HuH-7 (cell line): ENCODE measurements at places on chromosomes 11 and 22.

DNA sequence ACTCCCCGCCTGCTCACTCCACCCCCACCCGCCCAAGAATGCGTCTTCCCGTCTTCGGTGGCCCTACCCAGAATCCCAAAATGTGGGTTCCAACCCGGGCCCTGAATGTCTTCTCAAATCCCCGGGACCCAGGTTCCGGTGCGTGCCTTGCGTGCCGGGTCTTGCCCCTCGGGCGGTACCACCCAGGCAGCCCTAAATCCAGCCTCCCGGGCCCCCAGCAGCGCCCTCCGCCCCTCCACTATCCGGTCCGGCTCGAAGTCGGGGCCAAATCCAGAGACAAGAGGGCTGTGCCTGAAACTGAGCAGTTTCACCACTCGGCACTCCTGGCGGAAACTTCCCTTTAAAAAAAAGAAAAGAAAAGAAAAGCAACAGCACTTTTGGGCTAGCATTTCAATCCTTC, 16.3 kb upstream of the CCT8L2 start:
- no peak for DNase-seq

- no peak for DNase-seq
Observed at GRCh38 chr11:94757037-94757735, 11.0 kb upstream of the AMOTL1 start.

DNA sequence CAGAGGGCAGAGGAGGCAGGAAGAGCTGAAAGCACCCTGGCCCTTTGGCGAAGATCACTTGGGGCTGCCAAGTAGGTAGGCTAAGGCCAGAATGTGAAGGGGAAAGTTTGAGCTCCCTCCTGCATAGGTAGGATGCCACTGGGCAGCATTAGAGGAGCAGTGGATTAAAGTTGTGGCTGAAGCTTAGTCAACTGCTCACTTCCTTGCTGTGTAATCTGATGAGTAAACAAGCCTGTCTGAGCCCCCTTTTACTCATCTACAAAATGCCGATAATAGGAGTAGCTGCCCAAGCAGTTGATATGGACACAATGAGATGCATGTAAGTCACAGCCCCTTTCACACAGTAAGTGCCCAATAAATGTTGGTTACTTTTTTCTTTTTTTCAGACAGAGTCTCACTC, 216.4 kb downstream of the MN1 start:
- DNase-seq = no peak

- DNase-seq = no peak
Observed at GRCh38 chr11:121327553-121327952, 35.0 kb downstream of the SC5D start.

- DNase-seq = no peak
Observed at GRCh38 chr11:68751004-68751325, 355 bp downstream of the TESMIN start.

DNA sequence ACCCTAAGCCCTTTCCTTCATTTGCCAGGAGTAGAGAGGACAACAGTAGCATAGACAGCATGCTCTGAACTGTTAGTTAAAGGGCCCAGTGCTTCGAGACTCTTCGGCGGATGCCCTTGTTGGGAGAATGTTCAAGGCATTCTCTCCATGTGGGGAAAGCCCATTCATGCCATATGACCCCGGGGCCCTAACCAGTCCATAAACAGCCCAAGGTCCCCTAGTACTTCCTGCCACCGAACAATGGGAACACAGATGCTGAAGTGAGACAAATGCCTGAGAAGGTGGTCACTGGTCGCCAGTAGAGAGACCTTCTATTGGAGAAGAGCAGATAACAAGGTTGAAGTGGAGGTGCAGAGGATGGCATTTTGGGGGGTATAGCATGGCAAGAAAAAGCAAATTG, 80.7 kb downstream of the FLI1 start:
- DNase-seq = no peak

DNA sequence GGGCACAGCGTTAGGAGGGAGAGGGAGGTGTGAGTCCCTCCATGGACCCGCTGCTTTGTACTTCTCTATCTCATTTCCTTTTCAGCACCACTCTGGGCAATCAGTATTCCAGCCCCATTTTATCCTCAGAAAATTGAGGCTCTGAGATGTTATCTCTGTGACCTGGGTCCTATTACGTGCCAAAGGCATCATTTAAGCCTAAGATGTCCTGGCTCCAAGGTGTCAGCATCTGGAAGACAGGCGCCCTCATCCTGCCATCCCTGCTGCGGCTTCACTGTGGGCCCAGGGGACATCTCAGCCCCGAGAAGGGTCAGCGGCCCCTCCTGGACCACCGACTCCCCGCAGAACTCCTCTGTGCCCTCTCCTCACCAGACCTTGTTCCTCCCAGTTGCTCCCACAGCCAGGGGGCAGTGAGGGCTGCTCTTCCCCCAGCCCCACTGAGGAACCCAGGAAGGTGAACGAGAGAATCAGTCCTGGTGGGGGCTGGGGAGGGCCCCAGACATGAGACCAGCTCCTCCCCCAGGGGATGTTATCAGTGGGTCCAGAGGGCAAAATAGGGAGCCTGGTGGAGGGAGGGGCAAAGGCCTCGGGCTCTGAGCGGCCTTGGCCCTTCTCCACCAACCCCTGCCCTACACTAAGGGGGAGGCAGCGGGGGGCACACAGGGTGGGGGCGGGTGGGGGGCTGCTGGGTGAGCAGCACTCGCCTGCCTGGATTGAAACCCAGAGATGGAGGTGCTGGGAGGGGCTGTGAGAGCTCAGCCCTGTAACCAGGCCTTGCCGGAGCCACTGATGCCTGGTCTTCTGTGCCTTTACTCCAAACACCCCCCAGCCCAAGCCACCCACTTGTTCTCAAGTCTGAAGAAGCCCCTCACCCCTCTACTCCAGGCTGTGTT, 829 bp upstream of the APOC3 start:
- DNase-seq = peak; percentile 71

- DNase-seq = no peak
Observed at GRCh38 chr11:21640491-21640890, 552.4 kb upstream of the ANO5 start.

- no peak for DNase-seq
Observed at GRCh38 chr11:133977067-133977677, 20.4 kb upstream of the IGSF9B start.

- DNase-seq = no peak
Observed at GRCh38 chr11:78975081-78975480, 400.4 kb upstream of the NARS2 start.

DNA sequence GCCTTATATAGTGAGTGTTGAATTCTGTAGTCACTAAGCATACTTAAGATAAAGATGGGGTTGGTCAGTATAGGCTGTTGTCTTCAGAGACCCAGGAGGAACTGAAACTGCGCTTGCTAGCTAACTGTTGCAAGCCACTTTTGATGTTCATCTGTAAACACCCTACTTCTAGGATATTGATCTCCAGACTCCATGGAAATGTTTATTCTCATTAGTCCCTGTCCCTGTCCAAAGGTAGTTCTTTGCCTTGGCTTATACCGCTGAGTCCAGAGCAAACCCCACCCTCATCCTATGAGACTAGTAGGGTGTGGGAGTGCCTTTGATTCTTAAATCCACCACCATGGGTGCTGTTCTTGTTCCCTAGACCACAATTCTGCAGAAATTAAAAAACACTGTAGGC, 36.4 kb downstream of the DEPDC5 start:
- DNase-seq = no peak

DNA sequence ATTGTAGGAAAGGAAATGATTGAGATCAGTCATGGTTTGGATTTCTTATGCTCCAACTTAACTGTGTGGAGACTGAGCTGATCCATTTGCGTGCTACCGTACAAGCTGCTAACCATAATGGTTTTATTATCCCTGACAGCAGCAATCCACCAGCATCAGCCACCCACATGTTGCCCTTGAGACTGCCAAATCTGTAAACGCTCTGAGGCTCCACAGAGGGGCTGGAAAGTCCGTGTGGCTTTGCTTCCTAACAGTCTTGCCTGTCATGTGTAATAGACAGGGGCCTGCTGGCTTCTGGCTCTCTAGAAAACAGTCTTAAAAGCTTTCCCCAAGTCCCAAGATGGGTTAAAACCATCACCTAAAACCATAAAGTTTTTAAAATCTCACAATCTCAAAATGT, 30.1 kb downstream of the ATG16L2 start:
- no peak for DNase-seq

DNA sequence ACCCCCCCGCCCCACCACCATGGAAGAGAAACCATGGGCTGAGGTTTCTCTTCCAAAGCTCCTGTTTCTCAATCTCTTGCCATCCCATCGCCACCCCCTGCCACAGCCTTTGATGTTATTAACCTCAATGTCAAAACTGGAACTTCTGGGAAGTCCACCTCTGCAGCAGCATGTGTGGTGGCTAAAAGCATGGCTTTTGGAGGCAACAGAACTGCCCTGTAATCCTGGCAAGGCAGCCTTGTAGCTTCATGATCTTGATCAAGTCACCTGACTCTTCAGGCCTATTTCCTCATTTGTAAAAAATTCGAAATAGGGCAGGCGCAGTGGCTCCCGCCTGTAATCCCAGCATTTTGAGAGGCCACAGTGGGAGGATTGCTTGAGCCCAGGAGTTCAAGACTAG, 3.5 kb upstream of the COX8A start:
- DNase-seq = no peak
